Progenitor cell of endocrine pancreas (in vitro differentiated cells): ENCODE measurements at places on chromosomes 2 and 18. TPM values are rescaled to one million over a fixed set of nuclear protein-coding genes. Genes with fewer than 3 reads are reported as not detected.

CHRNG gene
- 0.42 TPM in 1 of 2 replicates, not detected in the other for total RNA-seq

ME2 gene
- total RNA-seq: 51.8 and 54.8 TPM in 2 replicates

DNA sequence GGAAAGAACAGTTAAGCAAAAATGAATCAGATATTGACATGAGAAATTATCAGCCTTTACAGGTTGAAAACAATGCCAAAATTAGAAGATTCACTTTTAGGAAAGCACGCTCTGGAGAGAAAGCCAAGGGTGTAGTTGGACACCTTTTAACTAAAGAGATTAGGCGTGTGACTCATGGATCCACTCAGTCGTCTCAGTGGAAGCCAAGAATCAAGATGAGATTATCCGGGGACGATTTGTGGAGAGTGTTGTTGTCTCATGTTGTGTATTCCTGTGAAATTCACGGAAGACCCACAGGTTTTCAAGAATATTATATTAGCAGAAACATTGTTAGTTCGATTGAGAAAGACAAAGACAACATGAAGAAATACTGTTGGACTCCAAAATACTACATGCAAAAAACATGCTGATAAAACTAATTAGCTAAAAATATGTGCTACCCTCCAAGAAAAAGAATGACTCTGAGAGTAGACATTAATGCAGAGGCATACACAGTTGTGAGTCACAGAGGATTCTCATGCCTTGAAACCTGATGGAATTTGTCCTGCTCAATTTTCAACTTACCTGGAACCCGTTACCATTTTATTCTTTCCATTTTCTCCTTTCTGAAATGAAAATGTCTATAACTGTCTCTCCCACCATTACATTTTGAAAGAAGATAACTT lies 192.1 kb upstream of the RND3 start:
- no peaks in the 10 kb centered on the region for H3K36me3 ChIP-seq
- H3K27me3 ChIP-seq: peaks cover 3% of the 10 kb centered on the region
- H3K27ac ChIP-seq: no peak overlapping the region
- no peak for DNase-seq
- peaks cover 5% of the 10 kb centered on the region for H3K4me1 ChIP-seq

GRCh38 chr2:179939259-179939658 lies 67.8 kb downstream of the CWC22 start:
- no peaks in the 10 kb centered on the region for H3K27me3 ChIP-seq
- no peak for DNase-seq
- peaks cover under 1% of the 10 kb centered on the region for H3K36me3 ChIP-seq
- H3K4me3 ChIP-seq: no peak overlapping the region
- H3K27ac ChIP-seq: no peak overlapping the region
- H3K4me1 ChIP-seq: no peaks in the 10 kb centered on the region

GRCh38 chr18:4134700-4135099 lies 320.4 kb downstream of the DLGAP1 start:
- H3K27ac ChIP-seq: no peak overlapping the region
- H3K27me3 ChIP-seq: no peaks in the 10 kb centered on the region
- H3K36me3 ChIP-seq: no peaks in the 10 kb centered on the region
- no peak overlapping the region for H3K4me3 ChIP-seq
- H3K4me1 ChIP-seq: no peaks in the 10 kb centered on the region
- DNase-seq: no peak

GRCh38 chr18:5424903-5425664 lies 118.7 kb downstream of the EPB41L3 start:
- no peak overlapping the region for H3K27ac ChIP-seq
- DNase-seq: no peak
- H3K4me1 ChIP-seq: peaks cover 9% of the 10 kb centered on the region
- H3K36me3 ChIP-seq: peaks cover 3% of the 10 kb centered on the region

GRCh38 chr2:147500819-147501395 lies 343.9 kb upstream of the ACVR2A start:
- peaks cover 10% of the 10 kb centered on the region for H3K4me1 ChIP-seq
- no peak for DNase-seq
- no peak overlapping the region for H3K27ac ChIP-seq
- H3K36me3 ChIP-seq: no peaks in the 10 kb centered on the region
- H3K4me3 ChIP-seq: no peak overlapping the region

- H3K36me3 ChIP-seq: no peaks in the 10 kb centered on the region
- no peak overlapping the region for H3K4me3 ChIP-seq
- H3K27me3 ChIP-seq: peaks cover 6% of the 10 kb centered on the region
- no peak for DNase-seq
These were observed 164.8 kb upstream of the KLHL14 start for GRCh38 chr18:32937597-32937996.

GRCh38 chr2:12127638-12128037 lies 381.2 kb downstream of the LPIN1 start:
- DNase-seq: no peak
- H3K36me3 ChIP-seq: no peaks in the 10 kb centered on the region
- no peak overlapping the region for H3K4me3 ChIP-seq
- H3K27ac ChIP-seq: no peak overlapping the region
- H3K27me3 ChIP-seq: no peaks in the 10 kb centered on the region
- no peaks in the 10 kb centered on the region for H3K4me1 ChIP-seq

DNA sequence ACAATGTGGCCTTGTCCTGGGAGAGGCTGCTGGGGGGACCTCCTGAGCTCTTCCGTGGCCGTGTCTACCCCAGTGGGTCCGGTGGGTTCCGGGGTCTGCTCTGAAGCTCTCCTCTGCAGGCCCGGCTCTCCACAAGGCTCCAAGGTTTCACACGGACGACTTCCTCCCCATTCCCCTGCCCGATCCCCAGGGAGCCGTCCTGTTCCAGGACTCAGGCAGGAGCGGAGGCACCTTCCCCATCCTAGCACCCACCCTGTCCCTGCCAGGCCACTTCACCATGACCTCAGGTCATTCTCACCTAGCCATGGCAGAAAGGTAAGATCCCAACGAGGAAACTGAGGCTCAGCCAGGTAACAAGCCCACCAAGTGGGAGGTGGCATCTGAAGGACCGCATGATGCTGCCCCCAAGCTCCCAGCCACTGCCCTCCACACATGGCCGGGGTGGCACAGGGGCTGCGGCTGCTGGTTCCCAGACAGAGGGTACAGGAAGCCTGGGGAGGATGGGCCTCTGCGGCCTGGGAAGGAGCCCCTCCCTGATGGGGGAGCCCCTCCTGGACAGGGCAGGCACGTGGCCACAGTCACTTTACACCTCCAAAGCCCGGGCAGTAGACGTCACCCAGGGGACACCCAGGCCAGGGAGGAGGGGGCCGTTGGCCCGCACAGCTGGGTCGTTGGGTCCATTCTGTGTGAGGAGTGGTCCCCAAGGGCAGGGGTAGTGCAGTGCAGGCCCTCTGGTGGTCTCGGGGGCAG lies 274.0 kb downstream of the NDUFA10 start:
- peaks cover under 1% of the 10 kb centered on the region for H3K4me1 ChIP-seq
- H3K4me3 ChIP-seq: no peak overlapping the region
- H3K36me3 ChIP-seq: no peaks in the 10 kb centered on the region
- no peak for DNase-seq
- peaks cover 10% of the 10 kb centered on the region for H3K27me3 ChIP-seq

DNA sequence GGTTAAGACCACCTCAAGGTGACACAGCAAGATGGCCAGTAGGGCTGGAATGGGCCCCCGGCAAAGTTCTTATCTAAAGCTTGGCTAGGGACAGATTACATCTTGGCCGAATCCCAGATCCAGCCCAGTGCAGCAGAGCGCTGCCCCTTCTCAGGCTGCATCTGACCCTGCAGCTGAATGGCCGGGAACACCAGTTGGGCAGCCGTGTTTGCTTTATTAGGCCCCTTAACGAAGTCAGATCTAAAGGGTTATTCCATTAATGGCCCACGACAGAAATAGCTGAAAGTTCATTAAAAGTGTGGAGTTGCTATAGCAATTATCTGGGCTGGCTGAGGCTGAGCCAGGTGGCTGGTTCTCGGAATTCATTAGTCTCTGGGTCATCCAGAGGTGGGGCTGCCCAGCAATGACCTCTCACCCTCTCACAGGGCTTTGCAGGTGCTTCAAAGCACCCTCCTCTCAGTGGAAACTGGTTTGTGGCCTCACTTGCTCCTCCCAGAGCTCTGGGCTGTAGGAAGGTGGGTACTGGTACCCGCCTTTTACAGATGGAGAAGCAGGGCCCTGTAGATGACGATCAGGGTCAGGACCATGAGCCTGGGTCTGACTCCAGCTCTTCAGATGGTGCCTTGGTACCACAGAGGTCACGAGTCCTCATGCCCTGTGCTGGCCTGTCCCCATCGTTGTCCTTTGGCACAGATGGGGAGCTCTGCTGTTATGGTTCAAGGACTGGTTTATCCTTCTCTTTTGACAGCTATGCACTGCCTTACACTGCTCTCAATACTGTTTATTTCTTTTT lies 68.8 kb downstream of the EMX1 start:
- H3K4me1 ChIP-seq: peaks cover 60% of the 10 kb centered on the region
- no peak for DNase-seq
- peak overlapping the region; percentile 90 for H3K27ac ChIP-seq
- no peak overlapping the region for H3K4me3 ChIP-seq
- peaks cover 2% of the 10 kb centered on the region for H3K36me3 ChIP-seq

RFTN2 gene
- total RNA-seq: 5.4 and 5.7 TPM in 2 replicates

- H3K36me3 ChIP-seq: no peaks in the 10 kb centered on the region
- no peak overlapping the region for H3K27ac ChIP-seq
- DNase-seq: no peak
- peaks cover 14% of the 10 kb centered on the region for H3K4me1 ChIP-seq
- H3K4me3 ChIP-seq: no peak overlapping the region
These were observed 340.3 kb downstream of the CYRIA start for GRCh38 chr2:16325016-16325975.

GRCh38 chr2:20481798-20482405 lies 35.0 kb downstream of the RHOB start:
- H3K36me3 ChIP-seq: peaks cover 2% of the 10 kb centered on the region
- H3K4me3 ChIP-seq: no peak overlapping the region
- peaks cover 57% of the 10 kb centered on the region for H3K27me3 ChIP-seq

LYG2 gene
- total RNA-seq: not detected in 2 replicates

GRCh38 chr2:234235191-234235590 lies 184.7 kb downstream of the SPP2 start:
- no peak for DNase-seq
- H3K4me1 ChIP-seq: peaks cover 2% of the 10 kb centered on the region
- H3K27me3 ChIP-seq: no peaks in the 10 kb centered on the region
- H3K4me3 ChIP-seq: no peak overlapping the region
- no peak overlapping the region for H3K27ac ChIP-seq

GRCh38 chr2:45261746-45262145 lies 252.5 kb upstream of the SIX2 start:
- peaks cover 24% of the 10 kb centered on the region for H3K27me3 ChIP-seq
- H3K27ac ChIP-seq: no peak overlapping the region
- no peaks in the 10 kb centered on the region for H3K36me3 ChIP-seq
- H3K4me1 ChIP-seq: peaks cover 53% of the 10 kb centered on the region
- no peak overlapping the region for H3K4me3 ChIP-seq
- no peak for DNase-seq

CXCR1 gene
- total RNA-seq: not detected in 2 replicates

GRCh38 chr2:8282858-8283252 lies 399.0 kb upstream of the ID2 start:
- H3K27me3 ChIP-seq: peaks cover 29% of the 10 kb centered on the region
- H3K27ac ChIP-seq: no peak overlapping the region
- H3K36me3 ChIP-seq: no peaks in the 10 kb centered on the region
- H3K4me1 ChIP-seq: peaks cover 13% of the 10 kb centered on the region

TUBB8B gene
- total RNA-seq: 0.64 and 0.93 TPM in 2 replicates

- peaks cover 4% of the 10 kb centered on the region for H3K4me1 ChIP-seq
- no peaks in the 10 kb centered on the region for H3K36me3 ChIP-seq
- H3K27ac ChIP-seq: no peak overlapping the region
These were observed 46.6 kb downstream of the ICOS start for GRCh38 chr2:203983064-203983715.

- H3K4me3 ChIP-seq: no peak overlapping the region
- H3K27ac ChIP-seq: no peak overlapping the region
- H3K27me3 ChIP-seq: no peaks in the 10 kb centered on the region
- H3K4me1 ChIP-seq: peaks cover 9% of the 10 kb centered on the region
- no peak for DNase-seq
These were observed 49.2 kb upstream of the NEMP2 start for GRCh38 chr2:190583507-190584337.

DES gene
- total RNA-seq: not detected in 2 replicates

GRCh38 chr2:102591491-102592045 lies 27.8 kb upstream of the SLC9A2 start:
- no peaks in the 10 kb centered on the region for H3K27me3 ChIP-seq
- DNase-seq: no peak
- peak overlapping the region; percentile 70 for H3K27ac ChIP-seq
- no peak overlapping the region for H3K4me3 ChIP-seq
- H3K4me1 ChIP-seq: peaks cover 45% of the 10 kb centered on the region

QPCT gene
- total RNA-seq: 2.7 TPM in 2 replicates

CXXC1 gene
- total RNA-seq: 109 and 118 TPM in 2 replicates

GRCh38 chr2:77443076-77443475 lies 79.1 kb downstream of the LRRTM4 start:
- H3K27ac ChIP-seq: no peak overlapping the region
- DNase-seq: no peak
- no peaks in the 10 kb centered on the region for H3K36me3 ChIP-seq
- H3K4me1 ChIP-seq: no peaks in the 10 kb centered on the region
- no peaks in the 10 kb centered on the region for H3K27me3 ChIP-seq

DNA sequence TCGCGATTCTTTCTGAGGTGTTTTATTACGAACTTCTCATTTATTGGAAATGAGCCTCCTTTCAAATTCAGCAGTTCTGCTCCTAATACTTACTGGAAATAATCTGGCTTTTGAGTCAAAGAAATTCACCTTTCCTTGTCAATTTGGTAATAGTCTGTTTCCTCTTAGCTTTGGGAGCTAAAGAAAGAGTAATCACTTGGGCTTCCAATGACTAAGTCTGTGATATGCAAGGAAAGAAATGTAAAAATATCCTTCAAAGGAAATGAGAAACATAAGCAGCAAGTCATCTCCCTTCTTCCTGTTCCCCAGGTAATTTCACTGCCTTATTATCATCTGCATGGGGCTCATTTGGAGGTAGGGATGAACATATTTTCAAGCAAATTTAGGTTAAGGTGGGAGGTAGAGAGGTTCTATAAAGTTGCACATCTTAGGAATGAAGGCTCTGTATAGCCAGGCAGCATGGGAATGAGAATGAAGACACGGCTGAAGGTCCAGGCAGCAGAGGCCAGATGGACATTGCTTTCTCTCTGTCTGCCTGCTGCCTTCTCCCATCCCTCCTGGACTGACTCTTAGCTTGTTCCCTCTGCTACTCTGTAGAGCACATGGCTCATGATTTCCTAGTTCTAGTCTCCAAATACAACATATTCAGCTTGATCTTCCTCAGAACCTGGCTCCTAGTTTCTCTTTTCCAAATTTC lies 1.0 kb downstream of the SPP2 start:
- no peak overlapping the region for H3K4me3 ChIP-seq
- no peak overlapping the region for H3K27ac ChIP-seq
- no peak for DNase-seq
- H3K27me3 ChIP-seq: peaks cover 21% of the 10 kb centered on the region
- no peaks in the 10 kb centered on the region for H3K4me1 ChIP-seq

GAL3ST2 gene
- 0.51 and 0.84 TPM in 2 replicates for total RNA-seq
